ENCODE measurements at places on chromosomes 4 and X.

DNA sequence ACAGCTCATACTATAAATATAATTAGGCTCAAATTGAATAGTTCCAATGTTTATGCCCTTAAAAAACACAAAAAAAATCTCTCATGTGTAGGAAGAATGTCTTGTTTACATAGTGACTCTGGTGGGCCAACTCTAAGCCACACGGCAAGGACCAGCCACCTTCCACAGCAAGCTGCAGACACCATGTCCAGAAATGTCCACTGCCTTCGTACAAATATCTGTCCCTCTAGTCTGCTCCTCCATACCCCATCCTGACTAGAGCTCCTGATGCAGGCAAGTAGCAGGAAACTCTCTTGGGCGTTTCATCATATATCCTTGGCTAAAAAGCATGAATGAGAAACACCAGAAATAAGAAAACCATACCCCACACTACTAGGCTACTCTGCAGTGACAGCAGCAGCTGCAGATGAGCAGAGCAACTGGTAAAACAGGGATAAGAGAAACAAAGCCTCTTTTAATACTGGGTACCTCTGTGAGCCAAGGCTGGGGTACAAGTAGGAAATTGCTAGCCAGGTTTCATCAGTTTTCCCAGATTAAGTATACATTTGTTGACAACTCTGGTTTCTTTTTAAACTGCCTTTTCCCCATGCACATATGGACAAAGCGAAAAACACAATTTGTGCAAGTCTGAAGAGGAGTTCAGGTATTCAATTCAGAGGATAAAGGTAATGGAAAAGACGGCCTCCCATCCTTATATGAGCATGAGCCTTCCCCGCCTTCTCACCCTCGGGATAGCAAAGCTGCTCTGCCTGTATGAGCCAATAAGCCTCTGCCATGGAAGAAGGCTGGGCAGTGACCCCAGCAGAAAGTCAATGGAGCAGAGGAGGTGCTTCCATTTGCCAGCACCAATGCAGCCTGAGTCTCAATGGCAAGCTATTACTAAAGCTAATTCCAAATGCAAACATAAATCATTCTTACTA is 245.4 kb downstream of the DCLK2 start:
- DNase-seq, result no peak

DNA sequence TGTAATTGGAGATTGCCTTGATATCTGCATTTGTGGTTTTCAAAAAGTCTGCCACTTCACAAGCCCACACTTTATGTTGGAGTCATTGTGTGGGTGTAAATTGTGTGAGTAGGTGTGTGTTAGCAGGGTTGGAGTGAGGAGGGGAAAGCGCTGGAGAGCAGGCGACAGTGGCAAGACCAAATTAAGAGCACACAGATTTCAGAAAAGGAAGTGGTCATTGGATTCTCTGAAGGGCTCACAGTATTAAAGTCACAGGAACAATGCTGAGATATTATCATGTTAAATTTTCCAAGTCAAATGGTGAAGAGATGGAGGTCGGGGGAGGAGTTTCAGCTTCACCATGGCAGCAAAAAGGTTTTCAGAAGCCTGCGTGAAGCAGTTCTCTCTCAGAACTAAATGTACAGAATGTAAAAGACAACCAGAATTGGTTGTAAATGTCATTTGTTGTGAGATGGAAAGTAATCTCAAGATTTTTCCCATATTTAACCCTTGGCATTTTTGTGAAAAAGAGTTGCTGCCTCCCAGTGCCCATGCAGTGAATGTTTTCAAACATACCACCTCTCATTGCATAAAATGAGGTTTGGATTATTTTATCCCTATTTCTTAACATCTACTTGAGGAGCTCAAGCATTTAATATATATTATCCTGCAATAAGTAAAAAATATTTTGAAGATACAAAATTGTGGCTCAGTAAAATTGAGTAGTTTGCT is 265.9 kb downstream of the ZNF674 start:
- DNase-seq, result no peak

GRCh38 chr4:135050086-135050717 is 848.6 kb upstream of the PABPC4L start:
- DNase-seq, result no peak

- DNase-seq, result no peak
Measured at GRCh38 chr4:74284053-74284452, 24.2 kb upstream of the EPGN start.

DNA sequence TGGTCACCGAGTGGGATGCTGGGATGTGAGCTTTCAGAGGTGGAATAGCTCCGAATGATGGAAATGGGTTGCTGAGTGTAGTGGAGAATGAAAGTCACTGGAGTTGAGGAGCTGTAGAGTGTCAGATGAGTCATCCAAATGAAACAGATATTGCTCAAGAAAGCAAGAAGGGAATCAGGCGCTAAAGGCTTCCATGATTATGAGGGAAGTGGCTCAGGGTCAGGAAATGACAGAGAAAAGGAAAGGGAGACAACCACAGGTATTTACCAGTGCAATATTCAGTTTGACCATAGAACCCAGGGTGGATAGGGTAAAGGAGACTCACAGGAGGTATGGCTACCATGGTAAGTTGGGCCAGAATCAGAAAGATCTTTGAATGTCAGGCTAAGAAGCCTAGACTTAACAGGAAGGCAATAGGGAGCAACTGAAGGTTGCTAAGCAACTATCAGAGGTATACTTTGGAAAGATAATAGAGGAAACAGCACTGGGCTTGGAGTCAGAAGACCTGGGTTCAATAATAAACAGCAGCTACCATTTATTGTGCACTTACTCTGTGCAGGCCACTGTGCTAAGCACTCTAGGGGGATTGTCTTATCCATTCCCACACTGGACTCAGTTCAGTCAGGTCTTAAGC is 11.7 kb downstream of the LAS1L start:
- no peak for DNase-seq

DNA sequence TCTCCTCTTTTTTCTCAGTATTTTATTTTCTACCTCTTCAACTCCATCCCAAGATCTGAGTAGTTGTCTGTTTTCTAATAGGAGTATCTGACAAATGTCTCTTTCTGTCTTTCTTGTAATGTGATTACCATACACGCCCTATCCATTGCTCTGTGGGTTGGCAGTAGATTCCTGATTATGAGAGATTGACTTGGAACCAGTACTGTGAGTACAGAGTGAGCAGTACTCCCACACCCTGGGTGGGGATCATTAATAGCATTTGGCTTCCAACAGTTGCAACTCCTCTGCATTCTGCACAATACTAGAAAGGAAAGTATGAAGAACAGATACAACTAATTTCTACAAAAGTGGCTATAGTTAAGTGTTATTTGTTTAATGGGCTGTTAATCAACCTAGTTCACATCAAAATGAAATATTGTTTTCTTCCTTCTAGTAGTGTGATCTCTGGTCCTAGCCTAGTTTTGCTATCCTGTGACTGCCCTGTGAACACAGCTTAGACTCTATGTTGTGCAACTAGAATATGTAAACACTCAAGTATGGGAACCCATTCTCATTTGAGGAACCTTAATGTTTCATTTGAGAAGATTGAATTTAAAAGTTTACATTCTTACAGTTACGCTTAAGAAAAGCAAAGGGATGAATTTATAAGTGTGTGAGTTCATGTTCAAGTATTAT is 112.9 kb downstream of the PTPN13 start:
- no peak for DNase-seq

- no peak for DNase-seq
Measured at GRCh38 chr4:47534772-47535171, 49.7 kb downstream of the ATP10D start.

GRCh38 chrX:40243755-40244515 is 146.2 kb upstream of the BCOR start:
- no peak for DNase-seq

DNA sequence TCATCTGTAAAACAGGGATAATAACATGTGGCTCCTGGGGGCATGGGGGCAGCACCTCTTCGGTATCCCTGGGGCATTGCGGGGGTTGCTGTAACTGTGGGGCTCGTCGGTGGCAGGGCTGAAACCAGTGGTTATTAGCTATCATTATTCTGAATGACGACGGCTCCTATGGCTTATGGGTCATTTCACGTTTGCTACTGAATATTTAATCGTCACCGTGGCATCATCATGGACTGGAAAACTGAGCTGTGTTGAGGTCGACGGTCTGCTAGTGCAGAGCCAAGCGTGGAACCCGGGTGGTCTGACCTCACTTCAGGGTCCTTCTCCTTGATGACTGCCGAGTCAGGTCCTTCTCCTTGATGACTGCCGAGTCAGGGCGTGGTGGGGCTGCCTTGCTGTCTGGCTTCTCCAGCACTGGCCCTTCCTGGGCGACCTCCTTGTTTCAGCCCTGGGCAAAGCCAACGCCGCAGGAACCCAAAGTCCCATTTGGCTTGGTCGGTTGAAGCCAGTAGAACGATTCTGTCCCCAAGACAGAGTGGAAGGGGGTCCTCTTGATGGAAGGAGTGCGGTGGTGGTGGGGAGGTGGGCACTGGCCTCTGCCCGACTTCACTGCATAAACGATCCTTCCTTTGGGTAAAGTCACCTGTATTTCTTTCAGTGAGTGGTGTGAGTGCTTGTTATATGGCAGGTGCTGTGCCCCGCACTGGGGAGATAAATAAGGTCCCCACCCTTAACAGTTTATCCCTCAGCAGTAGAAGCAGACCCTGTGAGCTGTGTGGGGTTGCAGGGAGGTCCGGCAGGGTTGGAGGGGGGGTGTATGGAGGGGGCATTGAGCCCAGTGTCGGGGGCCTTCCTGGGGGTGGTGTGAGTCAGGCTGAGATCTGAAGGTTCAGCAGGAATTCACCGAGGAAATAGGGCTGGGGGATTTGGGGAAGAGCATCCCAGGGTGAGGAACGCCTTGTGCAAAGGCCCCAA is 40.8 kb downstream of the PSAPL1 start:
- no peak for DNase-seq

DNA sequence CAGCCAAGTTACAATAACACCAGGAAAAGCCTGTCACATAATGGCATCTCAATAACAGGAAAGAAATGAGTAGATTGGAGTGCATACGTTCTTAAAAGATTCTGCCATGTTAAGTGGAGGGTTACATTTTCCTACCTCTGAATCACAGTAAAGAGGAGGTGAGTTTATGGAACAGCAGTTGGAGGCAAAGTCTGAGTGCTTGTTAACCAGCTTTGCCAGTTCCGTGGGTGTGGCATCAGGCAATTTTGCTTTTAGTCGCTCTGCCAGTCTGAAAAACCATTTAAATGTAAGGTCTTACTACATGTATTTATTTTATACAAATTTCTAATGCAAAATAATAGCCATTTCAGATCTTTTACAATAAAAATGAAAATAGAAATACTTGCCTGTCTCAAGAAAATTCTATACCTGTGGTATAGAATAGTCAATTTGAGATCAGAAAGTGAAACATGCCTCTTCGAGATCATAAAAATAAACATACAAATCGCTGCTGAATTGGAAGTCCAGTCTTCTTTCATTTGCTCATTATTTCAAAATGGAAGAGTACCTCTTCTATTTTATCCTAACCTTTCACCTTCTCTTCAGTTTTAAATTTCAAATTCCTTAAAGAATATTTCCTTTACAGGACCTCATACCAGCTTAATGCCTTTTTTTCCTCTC is 31.4 kb downstream of the GC start:
- DNase-seq, result no peak

GRCh38 chr4:6655924-6656323 is 15.4 kb downstream of the MRFAP1 start:
- DNase-seq, result no peak

- DNase-seq, result no peak
Measured at GRCh38 chr4:162849937-162850336, 316.8 kb downstream of the NAF1 start.

DNA sequence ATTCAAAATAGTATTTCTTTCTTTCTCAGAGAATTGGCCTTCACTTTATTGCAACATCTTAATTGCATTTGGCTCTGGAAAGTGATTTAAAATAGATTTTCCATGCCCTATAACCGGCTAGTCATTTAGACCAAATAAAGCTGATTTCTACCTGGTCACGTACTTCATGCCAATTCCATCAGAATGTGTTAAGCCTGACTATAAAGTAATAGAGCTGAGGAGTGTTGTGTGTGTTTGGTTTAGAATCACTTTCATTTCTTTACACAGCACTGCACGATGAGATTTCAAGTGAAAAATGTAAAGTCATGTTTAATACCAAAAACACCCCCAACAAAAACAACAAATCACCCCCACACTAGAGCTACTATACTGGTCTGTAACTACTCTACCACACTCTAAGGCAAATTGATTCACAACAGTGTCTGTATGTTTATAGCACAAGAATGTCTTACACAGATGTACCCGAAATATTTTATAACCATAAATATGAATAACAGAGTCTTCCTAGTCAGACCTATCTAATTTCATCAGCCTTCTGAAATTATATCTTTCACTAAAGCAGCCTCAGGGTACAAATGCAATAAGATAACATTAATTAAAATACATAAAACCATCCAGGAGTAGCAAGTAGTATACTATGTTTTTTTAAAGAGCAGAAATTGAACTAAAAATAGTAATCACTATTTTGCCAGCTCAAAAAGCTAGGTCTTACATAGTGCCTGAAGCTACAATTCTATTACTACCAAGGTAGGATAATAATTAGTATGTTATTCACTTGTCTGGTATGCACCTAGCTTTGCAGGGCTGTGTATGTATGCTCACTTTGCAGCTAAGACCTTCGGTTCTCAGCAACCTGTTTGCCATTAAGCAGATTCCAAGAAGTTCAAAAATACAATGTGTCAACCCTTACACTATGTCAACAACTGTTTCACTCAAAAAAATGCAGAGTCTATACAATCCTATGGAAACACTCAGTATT is 28.4 kb downstream of the APBB2 start:
- no peak for DNase-seq

DNA sequence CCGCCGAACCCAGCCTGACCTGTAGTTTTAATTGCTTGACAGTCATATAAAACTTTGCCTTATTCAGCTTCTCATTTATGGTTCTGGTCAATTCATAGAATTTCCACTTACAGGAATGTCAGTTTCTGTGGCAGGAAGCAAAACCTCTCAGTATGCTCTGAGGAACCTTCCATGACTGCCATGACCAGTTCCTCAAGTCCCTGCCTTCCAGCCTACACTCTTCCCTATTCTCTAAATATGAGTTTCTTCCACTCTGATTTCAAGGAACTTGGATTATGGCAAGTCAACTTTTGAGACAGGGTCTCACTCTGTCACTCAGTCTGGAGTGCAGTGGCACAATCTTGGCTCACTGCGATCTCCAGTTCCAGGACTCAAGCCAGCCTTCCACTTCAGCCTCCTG is 26.0 kb upstream of the NSUN7 start:
- no peak for DNase-seq

DNA sequence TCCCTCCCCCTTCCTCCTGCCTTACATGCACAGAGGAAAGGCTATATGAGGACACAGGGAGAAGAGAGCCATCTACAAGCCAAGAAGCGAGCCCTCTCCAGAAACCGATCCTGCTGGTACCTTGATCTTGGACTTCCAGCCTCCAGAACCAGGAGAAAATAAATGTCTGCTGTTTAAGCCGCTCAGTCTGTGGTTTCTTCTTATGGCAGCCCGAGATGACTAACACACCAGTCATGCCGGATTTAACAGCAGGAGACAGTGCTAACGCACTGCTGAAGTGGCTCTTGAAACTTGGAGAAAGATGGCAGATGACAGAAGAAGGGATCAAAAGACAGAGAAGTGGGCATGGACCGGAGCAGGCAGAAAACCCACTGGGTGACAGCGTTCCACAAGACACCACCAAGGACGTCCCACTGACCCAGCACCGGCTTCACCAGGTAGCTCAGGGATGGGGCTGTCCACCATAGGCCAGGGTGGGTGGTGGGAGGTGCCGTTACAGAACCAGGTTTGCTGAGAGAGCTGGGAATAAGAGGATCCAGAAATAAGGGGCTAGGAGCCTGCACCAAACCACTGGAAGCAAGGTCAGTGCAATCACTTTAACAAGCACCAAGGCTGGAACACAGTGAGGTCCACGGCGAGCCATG is 6.2 kb upstream of the MAN2B2 start:
- no peak for DNase-seq

Measured in HuH-7 (cell line).